ENCODE measurements at places on chromosomes 7 and 10.
A peak's percentile ranks its signal among the peaks of the same experiment; 100 is the strongest.

DNA sequence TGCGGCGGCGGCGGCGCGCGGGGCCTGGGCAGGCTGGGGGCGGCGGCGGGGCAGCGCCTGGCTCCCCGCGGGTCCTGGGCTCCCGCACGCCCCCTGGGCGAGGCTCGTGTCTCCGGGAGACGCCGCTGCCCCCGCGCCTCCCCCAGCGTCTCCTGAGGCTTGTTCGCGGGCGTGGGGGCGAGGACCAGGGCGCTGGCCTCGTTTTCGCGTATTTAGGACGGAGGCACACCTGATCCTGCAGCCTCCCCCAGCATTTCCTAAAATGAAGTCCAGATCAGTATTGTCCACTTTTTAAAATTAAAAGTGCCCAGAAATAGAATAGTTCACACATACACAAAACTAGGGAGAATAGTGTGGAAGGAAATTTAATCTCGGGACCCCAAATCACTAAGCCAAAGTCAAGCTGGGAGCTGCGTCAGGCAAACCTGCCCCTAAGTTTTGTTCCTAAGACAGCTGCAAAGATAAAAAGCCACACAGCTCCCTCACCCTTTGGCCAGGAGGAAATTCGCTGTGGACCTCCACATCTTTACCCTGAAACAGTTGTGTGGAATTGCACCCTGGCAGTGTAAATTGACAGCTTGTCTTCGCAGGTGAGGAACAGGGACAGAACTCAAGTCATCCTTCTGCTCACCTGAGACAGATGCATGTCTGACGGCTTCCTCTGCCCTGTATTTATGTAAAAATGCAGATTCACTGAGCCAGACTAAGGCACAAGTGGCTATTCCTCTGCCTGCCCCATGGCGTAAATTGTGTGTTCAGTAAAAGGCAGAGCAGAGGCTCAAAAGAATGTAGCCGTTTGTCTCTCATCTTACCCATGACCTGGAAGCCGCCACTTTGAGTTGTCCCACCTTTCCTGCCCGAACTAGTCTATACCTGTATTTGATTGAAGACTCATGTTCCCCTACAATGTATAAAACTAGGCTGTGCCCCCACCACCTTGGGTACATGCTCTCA is 740 bp downstream of the GALNT11 start:
- peak; percentile 25 for DNase-seq

GRCh38 chr7:69373171-69374043 is 224.9 kb upstream of the AUTS2 start:
- no peak for DNase-seq

DNA sequence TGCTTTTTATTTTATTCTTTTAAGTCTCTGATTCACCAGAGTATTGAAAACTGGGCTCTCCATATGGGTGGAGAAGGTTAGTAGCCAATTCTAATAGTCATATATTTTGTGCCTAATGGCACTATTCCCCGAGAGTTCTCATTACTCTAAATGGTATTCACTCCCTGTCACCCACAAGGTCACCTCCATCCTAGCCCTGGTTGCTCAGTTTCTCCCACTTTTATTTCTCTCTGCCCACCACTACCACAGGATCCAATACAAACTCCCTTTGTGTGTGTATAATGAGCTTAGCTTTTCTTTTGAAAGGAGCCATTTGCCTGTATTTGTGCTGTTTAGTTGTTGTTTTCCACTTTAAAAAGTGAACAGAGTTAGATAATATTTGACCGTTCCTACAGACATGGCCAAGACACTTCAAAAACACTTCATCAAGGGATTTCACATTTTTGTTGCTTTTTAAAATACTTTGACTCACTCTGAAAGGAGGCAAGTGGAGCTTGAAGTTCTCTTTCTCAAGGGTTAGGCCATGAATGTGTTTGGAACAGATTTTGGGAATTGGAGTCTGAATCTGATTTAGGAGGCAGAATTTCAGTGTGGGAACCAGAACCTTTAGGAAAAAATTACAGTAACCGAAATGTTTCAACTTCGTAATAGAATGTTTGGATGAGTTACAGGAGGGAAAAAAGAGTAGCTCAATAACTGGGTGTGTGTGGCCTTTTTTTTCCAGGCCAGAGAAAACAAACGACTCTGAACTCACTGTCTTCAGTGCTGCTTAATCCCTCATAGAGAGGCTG is 321.3 kb downstream of the BICC1 start:
- DNase-seq = no peak

- no peak for DNase-seq
Observed at GRCh38 chr7:16747102-16747501, 6.5 kb upstream of the TSPAN13 start.

DNA sequence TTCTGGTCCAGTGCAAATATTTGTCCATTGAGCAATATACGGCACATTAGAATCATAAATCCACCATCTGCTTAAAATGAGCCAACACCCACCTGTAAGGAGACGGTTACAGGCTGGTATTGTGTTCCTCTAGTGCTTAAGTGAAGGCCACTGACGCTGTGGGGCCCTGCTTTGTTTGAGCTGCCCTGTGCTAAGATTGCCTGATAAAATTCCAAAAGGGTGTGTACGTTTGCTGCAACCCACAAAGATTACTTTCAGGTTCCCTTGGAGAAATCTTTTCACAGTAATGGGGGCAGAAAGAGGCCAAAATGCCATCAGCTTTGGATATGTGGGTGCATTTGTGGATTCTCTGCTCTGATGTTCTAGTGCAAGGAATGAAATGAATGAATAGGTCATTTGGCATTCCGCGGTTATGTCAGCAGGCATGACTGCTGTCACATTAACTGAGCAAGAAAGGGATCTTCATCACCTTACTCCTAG is 34.4 kb downstream of the AGR3 start:
- DNase-seq = no peak
